T-helper 17 cell (primary cell): ENCODE measurements at places on chromosomes 1 and 21.

DNA sequence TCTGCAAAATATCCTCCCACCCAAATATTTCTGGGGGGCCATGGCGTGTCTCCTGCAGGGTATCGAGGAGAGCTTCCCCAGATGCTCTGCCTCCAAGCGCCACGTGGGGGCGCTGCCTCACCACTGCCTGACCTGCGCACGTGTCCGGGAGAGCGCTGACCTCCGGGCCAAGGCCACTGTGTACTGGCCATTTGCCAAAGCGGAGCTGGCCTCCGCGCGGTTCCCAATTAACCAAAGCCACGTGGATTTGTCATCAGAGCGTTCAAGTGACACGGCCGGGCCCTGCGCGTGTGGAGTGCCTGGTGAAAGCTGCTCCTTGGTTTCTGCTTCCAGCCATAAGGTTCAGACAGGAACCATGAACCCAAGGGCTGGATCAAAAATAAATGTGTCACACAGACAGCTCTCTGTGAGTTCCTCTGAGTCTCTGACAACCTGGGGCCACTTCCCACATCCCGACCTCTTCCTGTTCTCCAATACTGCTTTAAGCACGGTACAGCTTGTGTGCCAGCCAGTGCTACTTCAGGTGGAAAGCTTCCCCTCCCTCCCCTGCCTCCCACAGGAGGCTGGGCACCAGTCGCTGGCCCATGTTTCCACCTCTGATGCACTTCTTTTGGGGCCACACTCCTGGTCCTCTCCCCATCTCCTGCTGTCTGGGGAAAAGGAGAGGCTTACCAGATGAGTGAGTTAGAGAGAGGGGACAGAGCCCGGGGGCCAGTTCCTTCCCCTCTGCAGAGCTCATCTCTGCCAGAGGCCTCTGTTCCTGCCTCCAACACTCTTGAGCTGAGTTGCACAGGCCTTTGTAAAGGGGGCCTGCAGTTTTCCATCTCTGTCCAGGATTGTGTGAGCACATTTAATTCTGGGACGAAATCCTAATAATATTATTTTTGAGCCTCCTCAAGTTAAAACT is 26.1 kb downstream of the ZP4 start:
- H3K27me3 ChIP-seq = peaks cover 14% of the 10 kb centered on the region
- no peak for DNase-seq
- peaks cover 4% of the 10 kb centered on the region for H3K4me1 ChIP-seq
- no peak overlapping the region for H3K27ac ChIP-seq

GRCh38 chr1:200873671-200874397 is 1.1 kb downstream of the GPR25 start:
- H3K4me1 ChIP-seq = peaks cover 64% of the 10 kb centered on the region
- DNase-seq = no peak
- peaks cover 5% of the 10 kb centered on the region for H3K36me3 ChIP-seq
- H3K4me3 ChIP-seq = peak overlapping the region; percentile 89
- H3K27me3 ChIP-seq = peaks cover 7% of the 10 kb centered on the region

- H3K27me3 ChIP-seq = no peaks in the 10 kb centered on the region
- DNase-seq = no peak
- H3K4me1 ChIP-seq = no peaks in the 10 kb centered on the region
- H3K4me3 ChIP-seq = no peak overlapping the region
- no peak overlapping the region for H3K27ac ChIP-seq
Measured at GRCh38 chr1:36134031-36134430, 9.0 kb upstream of the COL8A2 start.

GRCh38 chr1:76230842-76231281 is 156.3 kb downstream of the ST6GALNAC3 start:
- no peak overlapping the region for H3K27ac ChIP-seq
- no peak for DNase-seq
- H3K4me1 ChIP-seq = peaks cover 3% of the 10 kb centered on the region
- peaks cover 4% of the 10 kb centered on the region for H3K27me3 ChIP-seq
- no peak overlapping the region for H3K4me3 ChIP-seq

GRCh38 chr1:23657659-23658275 is 33.8 kb upstream of the RPL11 start:
- peaks cover 23% of the 10 kb centered on the region for H3K27me3 ChIP-seq
- no peak overlapping the region for H3K27ac ChIP-seq
- H3K4me3 ChIP-seq = no peak overlapping the region
- DNase-seq = no peak
- H3K4me1 ChIP-seq = peaks cover 4% of the 10 kb centered on the region
- H3K36me3 ChIP-seq = peaks cover 5% of the 10 kb centered on the region

DNA sequence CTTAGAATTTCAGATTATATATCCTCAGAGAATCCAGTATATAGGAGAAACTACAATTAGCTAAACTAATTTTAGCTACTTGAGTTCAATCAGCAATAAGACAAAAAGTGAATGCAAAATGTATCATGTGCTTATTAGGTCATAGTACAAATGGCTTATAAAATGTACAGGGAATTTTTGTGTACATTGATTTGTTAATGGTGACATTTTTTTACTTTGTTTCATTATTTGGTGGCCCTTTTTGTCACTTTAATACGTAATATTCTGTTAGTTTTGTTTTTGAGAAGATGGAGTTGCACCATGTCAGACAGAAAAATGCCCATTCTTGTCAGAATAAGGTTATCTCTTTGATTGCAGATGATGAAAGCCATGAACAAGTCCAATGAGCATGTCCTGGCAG is 33.6 kb downstream of the CC2D1B start:
- H3K4me3 ChIP-seq = no peak overlapping the region
- peaks cover 2% of the 10 kb centered on the region for H3K36me3 ChIP-seq
- H3K27ac ChIP-seq = no peak overlapping the region
- no peak for DNase-seq

- peaks cover 2% of the 10 kb centered on the region for H3K4me1 ChIP-seq
- H3K36me3 ChIP-seq = peaks cover 2% of the 10 kb centered on the region
- no peaks in the 10 kb centered on the region for H3K27me3 ChIP-seq
- DNase-seq = no peak
- H3K4me3 ChIP-seq = no peak overlapping the region
- H3K27ac ChIP-seq = no peak overlapping the region
Measured at GRCh38 chr1:198860371-198860770, 221.5 kb downstream of the PTPRC start.

DNA sequence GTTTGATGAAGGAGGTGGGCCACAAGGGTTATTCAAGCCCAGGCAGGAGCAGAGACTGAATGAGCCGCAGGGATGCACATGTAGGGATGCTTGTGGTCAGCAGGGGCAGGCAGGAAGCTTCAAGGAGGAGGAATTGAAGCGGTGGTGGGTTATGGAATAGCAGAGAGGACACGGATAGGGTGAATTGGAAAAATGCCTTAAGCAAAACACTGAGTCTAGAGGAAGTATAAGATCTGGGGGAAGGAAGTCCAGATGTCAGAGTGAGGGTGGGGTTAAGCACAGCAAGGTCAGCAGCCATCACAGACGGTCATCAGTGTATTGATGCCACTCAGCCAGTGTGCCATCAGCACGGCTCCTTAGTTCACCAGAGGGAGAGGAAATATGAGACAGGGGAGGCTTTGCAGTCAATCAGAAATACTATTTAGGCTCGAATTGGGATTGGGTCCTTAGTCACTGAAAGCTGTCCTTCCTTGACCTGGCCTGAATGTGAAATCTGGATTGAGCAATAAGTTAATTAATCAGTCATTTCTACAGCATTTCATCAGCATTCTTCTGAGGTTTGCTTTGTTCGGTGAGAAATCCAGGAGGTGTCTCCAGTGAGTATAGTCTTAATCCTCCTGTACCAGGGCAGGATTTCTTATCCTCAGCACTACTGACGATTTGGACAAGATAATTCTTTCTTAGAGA is 6.0 kb upstream of the LCE1F start:
- H3K27me3 ChIP-seq = peaks cover 46% of the 10 kb centered on the region
- H3K36me3 ChIP-seq = no peaks in the 10 kb centered on the region
- H3K4me3 ChIP-seq = no peak overlapping the region
- H3K27ac ChIP-seq = no peak overlapping the region
- DNase-seq = no peak
- H3K4me1 ChIP-seq = peaks cover 2% of the 10 kb centered on the region

DNA sequence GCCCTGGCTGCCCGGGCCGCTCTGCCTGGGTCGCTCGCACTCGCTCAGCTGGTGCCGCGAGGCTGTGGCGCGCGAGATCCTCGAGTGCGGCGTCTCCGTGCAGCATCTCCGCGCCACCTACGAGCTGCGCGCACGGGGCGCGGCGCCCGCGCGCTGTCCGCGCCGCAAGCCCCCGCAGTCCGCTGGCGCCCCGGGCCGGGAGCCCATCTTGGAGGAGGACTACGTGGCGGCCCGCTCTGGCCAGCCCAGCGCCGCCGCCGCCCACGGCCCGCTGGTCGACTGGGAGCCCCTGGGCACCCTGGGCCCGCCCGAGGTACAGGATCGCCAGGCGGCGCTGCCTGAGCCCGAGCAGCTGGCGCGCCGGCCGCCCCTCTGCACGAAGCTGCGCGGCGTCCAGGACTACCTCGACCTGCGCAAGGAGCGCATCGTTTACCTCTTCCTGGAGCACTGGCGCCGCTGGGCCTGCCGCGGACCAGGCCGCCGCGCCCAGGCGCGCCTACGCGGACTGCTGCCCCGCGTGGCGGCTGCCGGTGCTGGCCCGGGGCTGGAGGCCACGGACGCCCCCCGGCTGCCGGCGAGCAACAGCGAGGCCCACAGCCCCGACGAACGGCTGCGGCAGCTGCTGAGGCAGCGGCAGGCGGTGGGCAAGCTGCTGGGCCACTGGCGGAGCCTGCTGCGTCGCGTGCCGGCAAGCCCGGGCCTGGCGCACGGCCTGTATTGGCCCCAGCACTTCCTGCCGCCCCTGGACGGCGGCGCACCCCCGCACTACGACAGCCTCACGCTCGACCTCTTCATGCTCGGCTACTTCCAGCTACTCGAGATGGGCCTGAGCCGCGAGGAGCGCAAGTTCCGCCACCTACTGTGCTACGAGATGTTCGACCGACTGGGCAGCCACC is 10.9 kb downstream of the TNFRSF25 start:
- H3K4me3 ChIP-seq = peak overlapping the region; percentile 67
- peaks cover 2% of the 10 kb centered on the region for H3K36me3 ChIP-seq
- H3K27me3 ChIP-seq = peaks cover 9% of the 10 kb centered on the region
- H3K27ac ChIP-seq = no peak overlapping the region

DNA sequence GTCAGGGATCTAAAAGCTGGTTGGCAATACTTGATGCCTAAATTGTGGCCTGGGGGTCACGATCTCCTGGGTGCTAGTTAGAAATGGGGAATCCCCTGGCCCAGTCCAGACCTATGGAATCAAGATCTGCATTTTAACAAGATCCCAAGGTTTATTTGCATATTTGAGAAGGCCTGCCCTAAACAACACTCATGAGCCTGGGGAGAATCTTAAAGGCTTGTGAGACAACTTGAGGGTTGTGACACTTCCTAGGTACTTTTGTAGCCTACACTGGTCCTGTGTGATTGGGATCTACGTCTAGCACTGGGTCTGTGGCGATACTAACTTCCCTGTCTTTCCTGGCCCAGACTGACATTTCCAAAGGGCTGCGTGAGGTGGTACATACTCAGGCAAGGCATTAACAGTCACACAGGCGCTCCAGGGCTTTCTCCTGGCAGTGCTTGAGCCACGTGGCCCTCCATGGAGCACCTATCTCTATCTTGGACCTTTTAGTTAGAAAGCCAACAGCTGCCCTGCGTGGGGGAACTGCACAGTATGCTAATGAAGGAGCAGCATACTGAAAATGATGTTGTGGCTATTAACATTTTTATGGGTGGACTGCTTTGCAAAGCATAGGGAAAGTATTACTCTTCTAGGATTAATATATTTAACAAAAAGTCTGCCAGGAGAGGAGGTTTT is 263.1 kb downstream of the ST6GALNAC3 start:
- H3K27me3 ChIP-seq = peaks cover 11% of the 10 kb centered on the region
- H3K4me1 ChIP-seq = no peaks in the 10 kb centered on the region
- H3K27ac ChIP-seq = no peak overlapping the region
- no peak for DNase-seq

GRCh38 chr1:188769936-188770335 is 1707.7 kb downstream of the BRINP3 start:
- no peaks in the 10 kb centered on the region for H3K27me3 ChIP-seq
- no peak overlapping the region for H3K27ac ChIP-seq
- no peaks in the 10 kb centered on the region for H3K4me1 ChIP-seq
- H3K4me3 ChIP-seq = no peak overlapping the region

DNA sequence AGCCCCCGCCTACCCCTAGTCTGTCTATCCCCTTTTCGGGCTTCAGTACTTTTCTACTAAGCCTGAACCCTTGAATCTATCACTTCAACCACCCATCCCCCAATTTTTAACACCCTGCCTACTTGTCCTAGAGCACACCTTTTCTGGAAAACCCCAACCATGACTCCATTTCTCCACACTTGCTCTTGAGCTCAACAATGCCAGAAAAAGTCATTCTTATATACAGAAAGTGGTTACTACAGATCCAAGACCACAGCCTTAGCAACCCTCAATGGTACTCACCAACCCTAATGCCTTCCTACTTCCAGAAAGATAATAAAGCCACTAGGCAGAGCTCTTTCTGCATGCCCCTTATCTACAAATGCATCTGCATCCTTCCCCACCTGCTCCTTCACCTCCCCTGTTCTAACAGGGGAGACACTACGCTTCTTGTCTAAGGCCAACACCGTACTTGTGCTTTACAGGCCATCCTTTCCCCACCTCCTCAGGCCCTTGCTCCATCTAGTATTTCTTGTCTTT is 41.2 kb downstream of the DMAP1 start:
- H3K4me1 ChIP-seq = peaks cover 11% of the 10 kb centered on the region
- no peak overlapping the region for H3K27ac ChIP-seq
- no peak overlapping the region for H3K4me3 ChIP-seq

- H3K27me3 ChIP-seq = no peaks in the 10 kb centered on the region
- H3K4me1 ChIP-seq = peaks cover 32% of the 10 kb centered on the region
- peak overlapping the region; percentile 43 for H3K27ac ChIP-seq
- no peak overlapping the region for H3K4me3 ChIP-seq
- no peak for DNase-seq
- no peaks in the 10 kb centered on the region for H3K36me3 ChIP-seq
Measured at GRCh38 chr1:173210716-173211231, 3.6 kb upstream of the TNFSF4 start.

DNA sequence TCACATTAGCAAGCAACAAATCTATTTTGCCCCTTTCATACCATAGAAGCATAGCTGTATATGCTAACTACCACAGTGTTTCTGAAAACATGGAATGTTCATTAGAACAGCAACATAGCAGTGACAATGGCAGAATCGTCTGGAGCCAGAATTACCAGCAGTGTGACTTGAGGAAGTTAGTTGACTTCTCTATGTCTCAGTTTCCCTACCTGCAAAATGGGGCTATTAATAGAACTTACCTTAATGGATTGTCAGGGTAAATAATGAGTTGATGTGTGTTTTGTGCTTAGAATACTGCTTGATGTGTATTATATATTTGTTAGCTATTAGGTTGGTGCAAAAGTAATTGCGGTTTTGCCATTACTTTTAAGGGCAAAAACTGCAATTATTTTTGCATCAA is 14.8 kb upstream of the GJA9 start:
- no peak overlapping the region for H3K27ac ChIP-seq
- peaks cover 2% of the 10 kb centered on the region for H3K36me3 ChIP-seq
- no peak overlapping the region for H3K4me3 ChIP-seq
- H3K27me3 ChIP-seq = no peaks in the 10 kb centered on the region
- peaks cover 3% of the 10 kb centered on the region for H3K4me1 ChIP-seq

DNA sequence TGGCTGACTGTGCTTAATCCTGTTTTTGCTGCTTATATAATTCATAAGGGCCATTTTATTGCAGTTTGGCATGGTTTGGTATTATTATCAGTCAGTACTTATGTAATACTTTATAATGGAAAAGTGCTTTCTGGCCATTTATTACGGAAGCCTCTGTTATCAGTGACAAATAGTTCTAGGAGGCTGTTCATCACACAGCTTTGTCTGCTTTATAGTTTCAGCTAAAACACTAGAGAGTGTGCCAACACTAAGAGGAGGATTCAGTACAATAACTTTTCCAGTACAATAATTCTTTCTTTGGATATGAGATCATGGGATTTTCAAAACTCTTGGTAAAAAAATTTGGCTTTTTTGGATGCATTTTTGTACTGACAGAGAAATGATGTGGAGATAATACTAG is 102.9 kb upstream of the PTGFR start:
- DNase-seq = no peak
- no peaks in the 10 kb centered on the region for H3K4me1 ChIP-seq
- H3K4me3 ChIP-seq = no peak overlapping the region
- H3K27me3 ChIP-seq = no peaks in the 10 kb centered on the region
- no peaks in the 10 kb centered on the region for H3K36me3 ChIP-seq
- no peak overlapping the region for H3K27ac ChIP-seq
